ENCODE measurements at places on chromosomes 3 and 15.

GRCh38 chr3:129567176-129567705 lies 24.3 kb downstream of the H1-8 start:
- DNase-seq: no peak

GRCh38 chr3:184345317-184346144 lies 8.1 kb downstream of the FAM131A start:
- DNase-seq: peak; percentile 70

- no peak for DNase-seq
These were observed 16.0 kb downstream of the SLC41A3 start for GRCh38 chr3:126067959-126068358.

GRCh38 chr15:65028338-65028737 lies 1.1 kb downstream of the MTFMT start:
- DNase-seq: no peak
